ENCODE measurements at places on chromosomes 6 and 20.

DNA sequence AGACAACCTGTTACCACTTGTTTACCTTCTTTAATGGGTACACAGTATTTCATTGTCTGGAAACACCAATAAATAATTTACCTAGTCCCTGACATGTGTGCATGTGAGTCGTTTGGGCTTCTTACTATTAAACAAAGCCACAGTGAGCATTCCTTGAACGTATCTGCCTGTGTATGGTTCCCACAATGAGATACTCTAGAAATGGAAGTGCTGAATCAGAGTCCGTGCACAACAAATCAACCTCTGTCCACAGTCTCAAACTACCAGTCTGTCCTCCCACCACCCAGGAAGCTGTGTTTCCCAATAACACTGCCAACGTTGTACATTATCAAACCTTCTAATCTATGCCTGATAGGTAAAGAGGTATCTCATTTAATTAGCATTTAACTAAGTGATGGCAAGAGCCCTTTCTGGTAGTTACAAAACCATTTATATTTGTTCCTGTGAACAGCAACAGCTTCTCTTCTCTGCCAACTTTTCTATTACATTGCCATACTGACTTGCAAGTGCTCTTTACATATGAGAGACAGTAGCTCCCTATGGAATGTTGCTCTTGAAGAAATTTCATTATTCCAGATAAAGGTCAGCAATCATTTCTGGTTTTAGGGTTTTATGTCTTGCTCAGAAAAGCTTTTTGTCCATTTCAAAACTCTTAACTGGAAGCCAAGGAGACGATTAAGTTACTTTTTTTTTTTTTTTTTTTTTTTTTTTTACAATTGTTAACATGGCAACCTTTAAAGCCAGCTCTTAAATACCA lies 14.7 kb downstream of the JAG1 start:
- no peak for DNase-seq

GRCh38 chr20:49268600-49269365 lies 9.1 kb downstream of the ZNFX1 start:
- no peak for DNase-seq

DNA sequence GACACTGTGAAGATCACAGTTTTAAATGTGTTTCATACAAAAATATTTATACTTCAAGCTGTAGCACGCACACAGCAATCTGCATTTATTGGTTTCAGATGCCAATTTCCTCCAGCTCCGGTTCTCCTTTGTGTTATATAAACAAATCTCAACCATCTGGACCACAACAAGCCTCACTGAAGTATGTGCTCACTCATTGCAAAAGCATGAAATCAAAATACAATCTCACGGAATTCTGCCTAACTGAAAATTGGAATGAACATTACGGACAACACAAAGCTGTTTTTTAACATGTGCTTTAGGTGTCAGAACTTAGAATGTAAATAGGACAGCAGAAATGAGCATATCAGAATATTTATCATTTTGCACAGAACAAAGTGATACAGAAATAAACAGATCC lies 38.0 kb downstream of the RCAN2 start:
- peak; percentile 49 for DNase-seq

DNA sequence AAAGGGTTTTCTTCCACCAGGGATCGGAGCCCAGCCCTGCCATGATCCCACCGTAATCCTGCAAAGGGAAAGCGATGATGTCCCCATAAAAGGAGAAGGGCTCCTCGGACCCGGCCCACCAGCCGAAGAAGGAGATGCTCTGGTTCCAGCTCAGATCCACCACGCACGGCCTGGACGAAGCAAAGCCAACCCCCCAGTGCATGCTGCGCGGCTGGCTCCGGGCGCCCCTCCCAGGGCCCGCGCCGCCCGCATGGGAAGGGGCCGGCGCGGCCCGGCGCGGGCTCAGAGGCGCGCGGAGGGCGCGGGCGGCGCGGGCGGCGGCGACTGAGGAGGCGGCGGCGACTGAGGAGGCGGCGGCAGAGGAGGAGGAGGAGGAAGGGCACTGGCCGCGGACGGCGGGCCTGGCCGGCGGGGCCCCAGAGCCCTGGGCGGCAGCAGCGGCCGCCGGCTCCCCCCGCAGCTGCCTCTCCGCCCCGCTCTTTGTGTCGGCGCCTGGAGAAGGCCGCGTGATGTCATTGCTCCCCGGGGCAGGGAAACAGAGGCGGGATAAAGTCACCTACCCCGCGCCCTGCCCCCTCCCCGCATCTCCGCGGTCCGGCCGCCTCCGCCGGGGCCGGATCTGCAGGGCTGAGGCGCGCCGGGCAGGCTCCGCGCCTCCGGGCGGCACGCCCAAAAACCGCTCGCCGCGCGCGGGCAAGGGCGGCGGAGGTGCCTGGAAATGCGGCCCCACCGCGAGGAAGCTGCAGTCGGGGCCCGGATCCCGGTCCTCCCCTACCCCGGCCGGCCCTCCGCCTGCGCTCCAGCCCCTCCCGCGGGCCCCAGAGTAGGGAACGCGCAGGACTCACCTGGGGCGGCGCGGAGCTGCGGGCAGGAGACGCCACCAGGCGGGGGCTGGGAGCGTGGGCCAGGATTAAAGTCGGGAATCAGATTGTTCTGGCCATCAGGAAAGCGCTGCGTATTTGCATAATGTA lies at the start of gene FAXC:
Gene FAXC (minus strand): TSS at position 504 of the 971 bp plus-strand sequence. CDS start 302 bp downstream, at position 202.
- DNase-seq = peak; percentile 68

DNA sequence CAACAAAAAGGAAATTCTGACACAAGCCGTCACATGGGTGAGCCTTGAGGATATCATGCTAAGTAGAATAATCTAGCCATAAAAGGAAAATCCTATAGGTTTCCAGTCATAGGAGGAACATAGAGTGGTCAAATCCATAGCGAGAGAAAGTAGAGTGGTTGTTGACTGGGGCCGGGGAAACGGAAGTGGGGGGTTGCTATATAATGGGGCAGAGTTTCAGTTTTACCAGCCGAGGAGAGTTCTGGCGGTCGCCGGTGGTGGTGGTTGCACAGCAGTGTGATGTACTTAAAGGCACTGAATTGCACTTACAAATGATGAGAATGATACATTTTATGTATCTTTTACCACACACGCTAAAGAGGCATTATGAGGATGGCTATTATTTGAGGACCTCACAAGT lies 4.9 kb downstream of the GPR31 start:
- no peak for DNase-seq

DNA sequence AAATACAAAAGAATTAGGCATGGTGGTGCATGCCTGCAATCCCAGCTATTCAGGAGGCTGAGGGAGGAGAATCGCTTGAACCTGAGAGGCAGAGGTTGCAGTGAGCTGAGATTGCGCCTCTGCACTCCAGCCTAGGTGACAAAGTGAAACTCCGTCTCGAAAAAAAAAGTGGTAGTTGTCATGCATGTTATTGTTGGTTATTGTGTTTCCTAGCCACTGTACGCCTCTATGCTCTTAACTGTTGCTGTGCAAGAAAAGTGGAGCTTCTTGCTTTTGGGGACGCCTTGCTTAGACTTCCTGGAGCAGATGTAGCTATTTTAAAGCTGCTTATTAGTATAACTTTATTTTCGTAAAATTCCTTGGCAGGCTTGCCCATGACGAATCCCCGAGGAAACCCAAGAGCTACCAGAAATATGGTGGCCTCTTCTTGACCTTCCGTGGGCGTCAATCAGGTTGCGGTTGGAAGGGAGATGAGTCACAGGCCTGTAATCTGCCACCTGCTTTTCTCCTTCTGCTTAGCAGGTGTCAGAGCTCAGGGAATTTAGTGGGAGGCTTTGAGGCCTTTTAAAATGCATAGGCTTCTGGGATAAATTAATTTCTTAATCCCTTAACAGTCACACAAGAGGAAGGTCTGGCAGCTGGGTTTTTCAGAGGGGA lies 17.3 kb downstream of the GABRR2 start:
- peak; percentile 95 for DNase-seq

GRCh38 chr6:90109141-90109540 lies 187.5 kb downstream of the BACH2 start:
- no peak for DNase-seq

Data from tongue (tissue), 3 donors.